ENCODE measurements at places on chromosomes 2 and 18.

DNA sequence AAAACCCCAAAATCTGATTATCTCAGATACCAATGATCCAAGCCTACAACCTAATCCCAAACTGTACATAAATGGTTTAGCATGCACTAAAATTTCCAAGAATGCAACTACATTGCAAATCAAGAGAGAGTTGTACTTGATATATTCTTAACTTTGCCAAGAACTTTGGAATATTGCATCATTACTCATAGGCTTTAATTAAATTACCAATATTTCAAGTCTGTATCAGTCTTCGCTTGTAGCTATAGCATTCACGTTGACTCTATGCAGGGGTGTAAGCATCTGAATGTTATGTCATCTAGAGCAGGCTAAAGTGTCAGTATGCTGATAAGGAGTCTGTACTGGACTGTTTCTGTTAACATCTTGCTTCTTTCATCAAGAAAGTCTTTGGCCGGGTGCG is 56.3 kb downstream of the FOXI3 start:
- DNase-seq = no peak

- DNase-seq = no peak
Observed at GRCh38 chr18:8912348-8913326, 189.9 kb upstream of the NDUFV2 start.

- DNase-seq = no peak
Observed at GRCh38 chr2:238722181-238722580, 125.7 kb upstream of the TWIST2 start.

GRCh38 chr2:72931280-72931910 is 14.1 kb downstream of the EMX1 start:
- DNase-seq = no peak

GRCh38 chr2:167756446-167756845 is 490.9 kb downstream of the STK39 start:
- no peak for DNase-seq

DNA sequence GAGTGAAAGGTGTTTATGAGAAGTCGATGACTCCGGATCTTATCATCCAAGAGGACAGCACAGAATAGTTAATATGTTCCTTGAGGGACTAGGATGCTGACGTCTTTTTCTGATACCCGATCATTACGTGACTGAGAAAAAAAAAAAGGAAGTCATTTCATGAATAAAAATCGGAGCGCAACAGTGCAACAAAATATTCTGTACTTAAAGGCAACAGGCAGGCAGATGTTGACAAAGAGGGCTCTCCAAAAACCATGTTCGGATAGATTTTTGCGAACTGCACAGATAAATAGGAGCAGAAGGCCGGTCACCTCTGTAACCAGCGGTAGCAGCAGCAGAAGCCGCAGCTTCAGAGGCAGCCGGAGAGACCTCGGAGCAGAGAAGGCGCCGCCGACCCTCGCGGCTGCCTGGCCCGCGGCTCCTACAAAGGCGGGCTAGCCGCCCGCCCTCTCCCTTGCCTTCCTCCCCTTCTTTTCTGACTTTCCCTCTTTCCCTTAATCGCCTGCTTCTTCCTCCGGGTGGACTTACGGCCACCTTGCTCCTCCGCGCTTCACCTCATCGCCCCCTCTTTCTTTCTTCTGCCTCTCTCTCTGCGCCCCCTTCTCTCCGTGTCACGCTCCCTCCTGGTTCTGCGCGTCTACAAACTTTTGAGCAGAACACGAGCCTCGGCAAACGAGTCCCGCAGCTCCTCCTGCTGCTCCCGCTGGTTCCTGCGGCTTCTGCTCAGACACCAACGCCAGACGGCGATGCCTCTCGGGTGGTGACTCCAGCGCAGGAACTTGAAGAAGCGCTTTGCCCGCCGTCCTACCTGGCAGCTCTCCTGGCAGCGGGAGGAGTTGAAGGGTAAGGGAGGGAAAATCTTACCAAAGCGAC is at the start of gene ADCYAP1:
Gene ADCYAP1, plus strand, starts transcription at position 654 of the 873 bp plus-strand sequence. CDS start 516 bp downstream, outside the sequence.
- no peak for DNase-seq

- DNase-seq = no peak
Observed at GRCh38 chr2:31004257-31004656, 134.0 kb downstream of the GALNT14 start.

- DNase-seq = no peak
Observed at GRCh38 chr2:46813680-46814079, 101.9 kb downstream of the MCFD2 start.

- DNase-seq = peak; percentile 64
Observed at GRCh38 chr18:63969942-63970808, at the start of gene SERPINB8. SERPINB8 (plus strand) TSS chr18:63970081; CDS start chr18:63978309, 8,228 bp downstream.

All from activated gamma-delta T cell (primary cell).